Caki2 (cell line): ENCODE measurements at places on chromosomes 16 and 17. TPM values are rescaled to one million over a fixed set of nuclear protein-coding genes. Genes with fewer than 3 reads are reported as not detected.

DNA sequence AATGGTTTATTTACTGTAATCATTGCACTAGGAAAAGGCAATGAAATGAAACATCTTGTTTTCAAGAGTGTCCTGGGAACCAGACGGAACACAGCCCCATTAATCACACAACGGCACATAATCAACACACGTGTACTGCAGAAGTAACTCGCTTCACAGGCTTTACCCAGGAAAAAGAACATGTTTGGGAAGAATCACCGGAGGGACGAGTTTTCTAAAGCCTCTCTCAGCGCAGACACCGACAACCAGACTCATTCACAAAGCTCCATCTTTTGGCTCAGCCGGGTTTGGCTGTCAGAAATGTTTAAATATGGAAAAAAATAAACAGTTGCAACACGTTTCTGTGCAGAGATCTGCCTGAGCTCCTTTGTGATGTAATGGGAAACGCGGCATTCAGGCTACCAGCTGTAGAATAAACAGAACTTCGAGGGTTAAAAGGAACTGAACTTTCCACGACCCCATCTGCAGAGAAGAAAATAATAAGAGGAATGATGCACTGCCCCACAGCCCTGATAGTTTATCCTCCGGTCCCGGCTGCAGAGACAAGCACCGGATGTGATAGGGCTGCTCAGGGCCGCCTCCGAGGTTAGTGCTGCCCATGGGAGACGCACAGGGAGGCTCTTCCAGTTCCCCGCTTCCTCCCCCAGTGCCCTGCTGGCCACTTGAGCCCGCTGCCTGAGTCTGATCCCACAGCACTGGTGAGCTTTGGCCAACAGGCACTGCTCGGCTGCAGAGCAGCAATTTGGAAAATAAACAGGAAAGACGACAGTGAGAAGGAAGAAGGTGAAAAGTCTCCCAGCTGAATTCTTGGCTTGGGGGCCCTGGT is 119.8 kb downstream of the HIC1 start:
- DNase-seq: no peak

GRCh38 chr16:777826-778225 is 10.4 kb downstream of the RPUSD1 start:
- DNase-seq: no peak

- no peak for DNase-seq
Measured at GRCh38 chr17:64277831-64278562, 14.9 kb upstream of the TEX2 start.

GRCh38 chr17:9529033-9529700 is 46.5 kb downstream of the STX8 start:
- DNase-seq: no peak

DNA sequence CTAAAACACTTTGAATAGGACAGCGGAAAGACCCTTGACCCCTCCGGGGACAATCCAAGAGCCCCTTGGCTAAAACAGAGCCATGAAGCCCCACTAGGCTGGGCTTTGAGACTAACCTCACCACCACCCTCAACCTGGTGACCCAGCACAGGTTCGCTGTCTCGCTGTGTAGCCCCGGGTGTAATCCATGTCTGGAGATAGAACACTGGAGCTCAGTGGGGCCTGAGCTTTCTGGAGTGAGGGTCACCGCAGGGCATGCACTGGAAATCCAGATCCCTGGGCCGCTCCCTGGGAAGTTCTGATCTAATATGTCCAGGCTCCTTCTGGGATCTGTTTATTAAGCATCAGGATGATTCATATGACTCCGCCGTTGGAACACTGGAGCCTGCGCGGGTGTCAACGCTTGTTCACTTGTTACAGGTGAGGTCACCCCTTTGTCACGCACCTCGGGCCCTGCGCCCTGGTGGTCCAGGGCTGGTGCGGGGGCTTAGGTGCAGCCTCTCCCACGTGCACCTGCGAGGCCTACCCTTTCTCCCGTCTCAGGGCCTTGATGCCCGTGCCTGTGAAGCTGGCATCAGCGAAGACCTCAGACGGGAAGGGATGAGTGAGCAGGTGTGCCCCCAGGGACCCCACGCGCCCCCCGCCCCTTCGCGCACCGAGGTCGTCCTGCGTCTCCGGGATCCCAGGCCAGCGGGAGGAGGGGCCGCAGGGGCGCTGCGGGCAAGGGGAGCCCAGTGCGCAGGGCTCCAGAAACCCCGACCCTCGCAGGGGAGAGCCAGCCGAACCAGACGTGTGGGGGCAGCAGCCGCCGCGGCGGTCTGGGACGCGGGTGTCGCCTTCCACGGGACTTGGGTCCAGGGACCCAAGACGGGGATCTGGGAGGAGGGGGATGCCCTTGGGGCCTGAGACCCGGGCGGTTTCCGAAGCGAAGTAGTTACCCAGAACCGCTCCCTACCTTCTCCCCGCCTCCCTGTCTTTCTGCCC is 224.1 kb upstream of the FOXF1 start:
- DNase-seq: no peak

GRCh38 chr17:19249681-19250080 is 12.5 kb downstream of the EPN2 start:
- no peak for DNase-seq

DNA sequence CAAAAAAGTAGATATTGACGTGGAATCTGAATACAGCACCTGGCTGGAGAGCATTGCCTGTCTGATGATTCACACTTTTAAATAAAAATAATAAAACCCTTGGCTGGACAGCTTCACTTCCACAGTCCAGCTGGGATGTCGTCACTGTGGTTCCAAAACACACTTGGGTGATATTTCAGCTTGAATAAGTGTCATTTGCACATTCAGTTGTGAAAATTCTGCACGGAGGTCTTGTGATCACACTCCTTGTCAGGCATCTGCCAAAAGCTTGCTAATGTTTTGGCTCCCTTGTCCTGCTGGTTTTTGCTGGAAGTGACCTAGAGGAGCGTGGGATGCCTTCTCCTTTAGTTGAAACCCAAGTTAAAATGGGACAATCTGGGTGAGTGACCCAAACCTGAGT is 60.7 kb downstream of the PCTP start:
- DNase-seq: no peak

- DNase-seq: peak; percentile 98
Measured at GRCh38 chr17:51121620-51122472, 1.2 kb upstream of the SPAG9 start.

GRCh38 chr17:78324391-78325075 is 35.3 kb downstream of the SOCS3 start:
- DNase-seq: no peak

GRCh38 chr17:20314834-20315233 is 152.5 kb downstream of the LGALS9B start:
- no peak for DNase-seq

DNA sequence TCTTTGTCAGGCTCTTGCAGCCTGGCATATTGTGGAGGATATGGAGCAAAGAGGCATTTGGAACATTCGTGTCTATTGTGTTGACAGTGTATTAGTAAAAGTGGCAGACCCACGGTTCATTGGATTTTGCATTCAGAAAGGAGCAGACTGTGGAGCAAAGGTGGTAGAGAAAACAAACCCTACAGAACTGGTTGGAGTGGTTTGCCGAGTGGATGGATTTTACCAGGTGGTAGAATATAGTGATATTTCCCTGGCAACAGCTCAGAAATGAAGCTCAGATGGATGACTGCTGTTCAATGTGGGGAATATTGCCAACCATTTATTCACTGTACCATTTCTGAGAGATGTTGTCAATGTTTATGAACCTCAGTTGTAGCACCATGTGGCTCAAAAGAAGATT is 44.5 kb downstream of the EFCAB13 start:
- DNase-seq: no peak

- DNase-seq: no peak
Measured at GRCh38 chr16:52634104-52634503, 87.2 kb upstream of the TOX3 start.

DNA sequence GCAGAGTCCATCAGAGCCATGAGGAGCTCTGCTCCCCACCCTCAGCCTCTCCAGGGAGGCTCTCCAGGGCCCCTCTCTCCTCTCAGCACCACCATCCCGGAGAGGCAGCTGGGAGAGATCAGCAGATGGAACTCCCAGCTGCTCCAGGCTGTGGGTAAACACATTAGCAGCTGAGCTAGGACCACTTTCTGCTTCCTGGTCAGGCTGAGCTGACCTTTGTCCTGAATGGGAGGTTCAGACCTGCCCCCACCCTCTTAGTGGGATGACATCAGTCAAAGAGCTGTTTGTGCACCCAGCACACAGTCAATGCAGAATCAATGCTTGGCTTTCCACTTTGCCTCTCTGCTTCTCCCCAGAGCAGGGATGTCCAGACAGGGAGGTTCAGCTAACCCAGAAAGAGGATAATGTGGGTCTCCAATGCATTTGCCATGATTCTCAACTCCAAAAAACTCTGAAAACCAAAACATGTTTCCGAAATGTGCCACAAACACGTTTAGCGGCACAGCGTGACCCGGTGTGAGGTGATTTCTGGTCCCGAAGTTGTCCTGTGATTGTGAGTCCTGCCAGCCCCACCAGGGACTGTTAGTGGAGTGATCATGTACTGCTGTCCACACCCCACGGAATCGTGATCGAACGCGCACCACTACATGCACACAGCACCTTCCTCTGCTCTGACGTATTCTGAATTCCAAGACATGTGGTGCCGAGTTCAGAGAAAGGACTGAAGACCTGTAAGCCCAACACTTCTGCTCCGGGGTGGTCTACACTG is 6.7 kb downstream of the GPR142 start:
- no peak for DNase-seq

DNA sequence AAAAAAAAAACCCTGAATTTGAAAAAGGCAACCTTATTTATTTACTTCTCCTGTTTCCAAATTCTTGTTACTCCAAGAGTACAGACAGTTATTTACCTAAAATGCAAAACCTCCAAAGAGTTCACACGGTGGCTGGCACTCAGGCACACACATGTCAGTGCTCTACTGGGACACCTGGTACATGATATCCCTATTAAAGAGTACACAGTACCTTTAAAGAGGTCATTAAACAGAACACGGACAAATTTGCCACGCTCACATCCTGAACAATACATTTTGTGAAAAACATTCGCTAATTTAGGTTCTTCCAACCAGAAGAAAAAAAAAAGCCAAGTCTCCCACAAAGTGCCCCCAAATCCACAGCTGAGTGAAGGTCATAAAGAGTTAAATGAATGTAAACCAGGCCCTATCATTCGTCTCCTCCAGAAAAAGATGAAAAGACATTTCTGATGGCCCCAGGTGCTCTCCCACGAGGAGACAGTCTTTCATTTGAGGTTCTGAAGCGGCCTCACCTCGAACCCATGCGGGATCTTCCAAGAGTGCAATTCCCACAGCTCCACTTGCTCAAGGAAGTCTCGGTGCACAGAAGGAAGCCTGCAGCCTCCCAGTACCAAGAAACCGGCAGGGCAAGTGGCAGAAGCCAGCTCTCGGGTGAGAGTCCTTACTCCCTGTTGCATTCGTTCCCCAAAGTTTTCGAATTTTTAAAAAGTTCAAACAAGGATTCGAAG is 993 bp downstream of the ERN1 start:
- DNase-seq: no peak

GRCh38 chr17:36949461-36949927 is 740 bp downstream of the AATF start:
- peak; percentile 56 for DNase-seq

GRCh38 chr17:68953340-68953997 is 1.7 kb downstream of the ABCA8 start:
- no peak for DNase-seq

DNA sequence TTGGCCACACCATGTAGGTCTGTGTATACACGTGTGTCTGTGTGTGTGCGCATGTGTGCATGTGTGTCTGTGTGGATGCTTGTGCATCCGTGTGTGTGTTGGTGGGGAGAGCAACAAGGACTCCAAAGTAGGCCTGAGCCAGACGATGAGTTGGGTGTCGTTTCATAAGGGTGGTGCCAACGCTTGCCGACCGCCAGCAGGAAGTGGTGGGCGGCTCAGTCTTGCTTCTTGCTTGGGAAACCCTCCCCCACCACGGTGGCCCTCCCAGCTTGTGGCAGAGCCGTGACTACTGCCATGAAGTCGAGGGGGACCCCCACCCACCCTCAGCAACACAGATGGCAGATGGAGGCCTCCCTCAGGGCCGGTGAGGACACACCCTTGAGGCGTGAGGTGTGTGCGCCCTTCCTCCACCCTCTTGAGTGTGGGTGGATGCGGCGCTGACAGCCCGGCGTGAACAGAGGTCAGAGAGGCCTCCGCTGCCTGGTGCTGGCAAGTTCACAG is 17.5 kb downstream of the SBK1 start:
- DNase-seq: no peak

- no peak for DNase-seq
Measured at GRCh38 chr17:32504166-32504990, 17.6 kb downstream of the CDK5R1 start.

- DNase-seq: no peak
Measured at GRCh38 chr16:67653128-67653788, 6.8 kb downstream of the ACD start.

- no peak for DNase-seq
Measured at GRCh38 chr17:12070561-12070960, 49.9 kb downstream of the MAP2K4 start.

GRCh38 chr16:84618581-84619460 is 943 bp upstream of the COTL1 start:
- peak; percentile 98 for DNase-seq

- peak; percentile 63 for DNase-seq
Measured at GRCh38 chr17:46212634-46213435, 19.6 kb upstream of the KANSL1 start.

DNA sequence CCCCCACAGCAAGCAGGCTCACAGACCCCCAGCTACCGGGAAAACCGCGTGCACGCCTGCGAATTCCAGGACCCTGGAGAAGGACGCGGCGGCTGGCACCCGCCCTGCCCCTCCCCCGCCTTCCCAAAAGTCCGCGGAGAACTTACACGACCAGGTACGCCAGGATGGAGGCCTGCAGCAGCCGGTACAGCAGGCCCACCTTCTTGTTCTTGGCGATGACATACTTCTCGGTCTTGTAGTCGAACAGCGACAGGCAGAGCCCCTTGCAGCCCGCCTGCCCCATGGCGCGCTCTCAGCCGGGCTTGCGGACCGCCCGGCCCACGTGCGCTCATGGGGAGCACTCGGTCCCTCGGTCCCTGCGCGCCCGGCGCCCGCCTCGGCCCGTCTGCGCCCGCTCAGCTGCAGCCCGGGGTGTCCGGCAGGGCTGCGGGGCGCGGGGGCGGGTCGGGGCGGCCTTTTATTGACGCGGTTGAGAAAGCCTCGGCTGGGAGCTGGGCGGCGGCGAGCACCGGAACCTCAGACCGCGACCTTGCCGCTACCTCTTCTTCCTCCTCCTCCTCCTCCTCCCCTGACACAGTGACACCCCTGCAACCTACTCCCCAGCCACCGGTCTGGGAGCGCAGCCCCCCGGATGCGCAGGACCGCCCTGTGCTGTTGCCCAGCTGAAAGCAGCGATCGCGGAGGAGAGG is at the start of gene P2RX5:
Gene P2RX5, minus strand, starts transcription at position 433 of the 689 bp plus-strand sequence. Its CDS starts 150 bp downstream, at position 283.
- DNase-seq: no peak

DNA sequence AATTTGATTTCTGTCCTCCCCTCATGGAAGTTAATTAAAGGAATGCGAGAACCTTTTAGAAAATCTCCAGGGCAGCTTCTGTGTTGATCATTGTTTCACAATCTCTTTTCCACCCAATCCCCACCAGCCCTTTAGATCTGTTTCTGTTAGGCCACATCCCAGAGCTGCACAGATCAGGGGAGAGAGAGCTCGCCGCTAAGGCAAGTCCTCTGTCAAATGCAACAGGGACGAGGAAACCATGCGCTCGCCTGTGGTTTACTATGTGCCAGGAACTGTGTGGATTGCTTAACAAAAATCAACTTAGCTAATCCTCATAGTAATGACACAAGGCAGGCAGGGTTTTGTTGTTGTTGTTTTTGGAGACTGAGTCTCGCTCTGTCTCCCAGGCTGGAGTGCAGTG is 115.4 kb downstream of the SALL1 start:
- no peak for DNase-seq

The CPHXL2 gene
- total RNA-seq: not detected in 2 replicates

The MED13 gene
- total RNA-seq: 8.6 and 10.8 TPM in 2 replicates

The CDH5 gene
- not detected in 2 replicates for total RNA-seq

The FAM20A gene
- not detected in 2 replicates for total RNA-seq
